ENCODE measurements at places on chromosomes 3 and 15. TPM values are rescaled to one million over a fixed set of nuclear protein-coding genes. Genes with fewer than 3 reads are reported as not detected.

DNA sequence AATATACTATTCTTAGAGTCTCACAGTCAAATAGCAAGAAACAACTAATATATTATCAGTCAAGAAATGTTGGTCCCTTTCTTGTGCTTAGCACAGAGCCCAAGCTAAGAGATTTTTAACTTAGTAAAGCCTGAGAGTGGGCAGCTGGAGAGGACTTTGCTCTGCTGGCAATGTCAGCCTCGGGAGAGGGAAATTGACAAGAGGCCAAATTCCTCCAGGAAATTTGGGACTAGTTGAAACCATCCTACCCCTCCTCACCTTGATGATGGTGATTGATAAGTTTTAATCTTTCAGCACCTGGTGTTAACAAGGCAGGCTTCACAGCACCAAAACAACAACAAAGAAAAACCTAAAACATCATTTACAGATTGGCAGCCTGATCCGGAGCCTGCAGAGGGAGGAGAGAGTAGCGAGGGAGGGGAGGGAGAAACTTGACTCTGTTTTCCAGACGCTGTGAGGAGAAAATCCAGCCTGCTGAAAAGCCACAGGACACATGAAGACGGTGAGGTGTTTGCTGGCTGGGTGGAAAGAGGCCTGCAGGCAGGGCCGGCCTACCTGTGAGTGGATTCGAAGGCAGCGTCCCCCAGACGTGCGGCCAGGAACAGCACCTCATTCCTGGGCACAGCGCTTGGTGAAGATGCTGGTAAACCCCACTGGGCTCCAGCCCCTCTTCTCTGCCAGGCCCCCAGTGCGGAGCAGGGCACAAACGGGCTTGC, 150.9 kb downstream of the LRRC28 start:
- DNase-seq = no peak

DNA sequence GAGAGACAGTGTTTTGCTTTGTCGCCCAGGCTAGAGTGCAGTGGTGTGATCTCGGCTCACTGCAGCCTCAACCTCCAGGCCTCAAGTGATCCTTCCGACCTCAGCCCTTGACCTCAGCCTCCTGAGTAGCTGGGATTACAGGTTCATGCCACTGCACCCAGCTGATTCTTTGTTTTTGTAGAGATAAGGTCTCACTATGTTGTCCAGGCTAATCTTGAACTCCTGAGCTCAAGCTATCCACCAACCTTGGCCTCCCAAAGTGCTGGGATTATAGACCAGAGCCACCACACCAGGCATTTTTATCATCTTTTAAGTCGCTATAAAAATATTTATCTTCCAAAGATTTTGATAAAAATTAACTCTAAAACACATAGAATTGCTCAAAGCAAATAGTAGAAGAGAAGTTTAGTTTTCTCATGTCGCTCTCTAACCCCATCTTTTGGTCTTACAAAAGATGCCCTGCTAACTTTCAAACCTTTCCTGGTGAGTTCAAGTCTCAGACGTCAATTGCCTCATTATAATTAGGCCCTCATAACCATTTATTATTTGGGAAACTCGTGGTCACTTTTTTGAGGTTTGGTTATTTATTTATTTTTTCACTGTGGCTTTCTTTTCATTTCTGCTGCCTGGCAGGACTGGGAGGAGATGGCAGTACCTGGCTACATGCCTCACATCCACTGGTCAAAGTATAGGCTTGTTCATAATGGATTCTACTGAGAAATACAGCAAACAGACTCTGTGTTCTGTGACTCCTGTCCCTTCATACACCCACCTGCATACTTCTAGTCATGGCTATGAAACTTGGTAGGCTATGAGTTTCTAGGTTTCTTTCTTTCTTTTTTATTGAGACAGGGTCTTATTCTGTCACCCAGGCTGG, 48.3 kb upstream of the DPPA4 start:
- DNase-seq = no peak

DNA sequence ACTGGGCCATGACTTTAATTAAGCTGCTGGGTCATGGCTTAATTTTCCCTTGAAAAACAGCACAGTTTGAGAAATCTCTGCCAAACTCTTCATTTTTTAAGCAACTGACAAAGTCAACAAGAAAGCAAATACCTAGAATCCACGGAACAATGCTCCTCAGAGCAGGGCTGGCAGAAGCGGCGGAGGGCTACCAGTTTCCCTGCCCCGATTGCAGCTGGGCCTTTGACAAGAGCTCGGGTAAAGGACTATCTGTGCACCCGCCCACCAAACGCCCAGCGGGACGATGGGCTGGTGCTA, 1.2 kb downstream of the GOLIM4 start:
- no peak for DNase-seq

DNA sequence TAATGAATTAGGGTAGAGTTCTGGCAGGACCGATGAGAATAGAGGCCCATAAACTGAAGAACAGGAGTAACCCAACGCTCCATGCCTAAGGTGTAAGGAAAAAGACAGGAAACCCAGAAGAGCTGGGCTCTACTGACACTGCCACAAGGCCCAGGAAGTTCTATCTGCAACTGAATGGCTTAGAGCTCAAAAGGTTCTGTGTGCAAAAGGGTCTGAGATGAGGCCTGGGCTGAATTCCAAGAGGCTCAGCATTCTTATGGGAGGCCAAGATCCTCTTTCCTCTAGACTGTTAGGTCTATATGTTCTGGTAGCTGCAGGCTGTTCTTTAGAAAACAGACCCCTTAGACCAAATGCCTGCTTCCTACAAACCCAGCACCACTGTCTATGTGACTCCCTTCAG, 30.5 kb upstream of the PRSS50 start:
- DNase-seq = no peak

DNA sequence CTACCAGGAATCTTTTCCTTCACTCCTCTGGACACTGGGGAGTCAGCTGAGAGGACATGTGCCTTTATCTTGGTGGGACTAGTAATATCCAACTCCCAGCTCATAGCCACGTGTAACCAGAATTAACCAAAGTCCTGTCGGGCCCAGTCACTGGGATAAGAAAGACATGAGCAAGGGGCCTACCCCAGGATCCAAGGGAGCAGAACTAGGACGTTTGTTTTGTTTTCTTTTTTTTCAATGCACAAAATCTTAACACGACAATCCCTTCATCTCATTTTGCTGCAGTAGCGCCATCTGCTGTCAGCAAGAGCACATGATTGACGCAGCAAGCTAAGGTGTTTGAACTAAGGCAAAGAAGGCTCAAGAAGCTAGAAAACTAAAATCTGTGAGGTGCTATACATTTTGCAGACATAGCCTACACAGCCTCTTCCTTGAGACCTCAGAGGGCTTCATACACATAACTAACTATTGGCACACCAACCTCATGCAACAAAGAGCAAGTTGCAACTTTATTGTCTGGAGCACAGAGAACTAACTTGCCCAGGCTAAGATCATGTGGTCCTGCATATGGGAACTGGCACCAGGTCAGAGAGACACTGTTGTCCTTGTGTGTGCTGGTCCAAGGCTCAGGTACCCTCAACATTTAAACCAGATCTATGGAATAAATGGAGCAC, 43.6 kb downstream of the RLBP1 start:
- peak; percentile 57 for DNase-seq

GRCh38 chr15:41801850-41802455, 25.9 kb upstream of the JMJD7 start:
- peak; percentile 73 for DNase-seq

- DNase-seq = peak; percentile 67
Measured at GRCh38 chr3:166085164-166085856, 248.1 kb upstream of the BCHE start.

DNA sequence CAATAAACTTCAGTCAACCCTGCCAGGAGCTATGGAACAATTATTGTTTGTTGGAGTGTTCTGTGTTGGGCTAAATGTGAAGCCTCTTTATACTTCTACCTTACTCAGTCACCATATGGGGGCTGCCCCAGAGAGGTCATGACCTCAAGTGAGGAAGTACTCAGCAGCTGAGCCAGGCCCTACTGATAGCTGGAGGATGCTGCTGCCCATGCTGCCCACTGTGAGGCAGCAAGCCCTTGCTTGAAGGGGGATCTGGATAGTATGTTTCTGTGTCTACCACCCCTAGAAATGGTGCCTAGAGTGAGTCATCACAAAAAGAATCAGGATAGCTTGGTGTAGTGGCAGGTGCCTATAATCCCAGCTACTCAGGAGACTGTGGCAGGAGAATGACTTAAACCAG, 4.5 kb upstream of the RPL24 start:
- DNase-seq = no peak

DNA sequence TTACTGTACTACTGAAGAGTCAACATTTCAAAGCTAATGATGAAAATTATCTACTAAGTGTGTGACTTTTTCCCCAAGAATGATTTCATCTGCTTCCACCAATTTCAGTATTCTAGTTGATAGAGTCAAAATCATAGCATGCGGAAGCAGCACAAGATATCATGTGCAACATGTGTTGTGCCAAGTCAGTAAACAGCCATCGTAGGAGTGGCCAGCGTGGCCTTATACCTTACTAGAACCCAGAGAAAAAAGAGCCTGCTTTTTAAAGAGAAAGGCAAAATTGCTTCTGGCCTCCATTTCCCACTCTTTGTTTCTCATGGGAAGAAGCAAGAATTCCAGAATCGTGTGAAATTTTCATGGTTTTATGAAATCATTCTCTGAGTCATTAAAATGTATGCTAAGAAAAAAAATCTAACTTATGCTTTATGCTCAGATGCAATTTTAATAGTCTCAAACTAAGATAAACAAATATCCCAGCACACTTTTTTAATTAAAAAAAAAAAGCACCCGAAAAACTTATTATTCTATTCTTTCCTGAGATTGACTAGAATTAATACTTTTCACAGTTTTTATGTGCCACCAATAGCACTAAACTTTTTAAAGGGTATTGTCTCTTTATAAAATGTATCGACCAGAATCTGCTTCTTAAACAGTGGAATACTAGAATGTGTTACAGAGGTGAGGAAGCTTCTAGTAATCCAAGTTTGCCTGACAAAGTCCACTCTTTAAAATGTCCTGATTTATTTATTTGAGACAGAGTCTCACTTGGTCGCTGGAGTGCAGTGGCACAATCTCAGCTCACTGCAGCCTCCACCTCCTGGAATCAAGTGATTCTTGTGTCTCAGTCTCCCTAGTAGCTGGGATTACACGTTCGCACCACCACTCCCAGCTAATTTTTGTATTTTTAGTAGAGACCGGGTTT, 87.3 kb downstream of the MBNL1 start:
- no peak for DNase-seq

- peak; percentile 68 for DNase-seq
Measured at GRCh38 chr3:71066849-71067261, 516.7 kb downstream of the FOXP1 start.

DNA sequence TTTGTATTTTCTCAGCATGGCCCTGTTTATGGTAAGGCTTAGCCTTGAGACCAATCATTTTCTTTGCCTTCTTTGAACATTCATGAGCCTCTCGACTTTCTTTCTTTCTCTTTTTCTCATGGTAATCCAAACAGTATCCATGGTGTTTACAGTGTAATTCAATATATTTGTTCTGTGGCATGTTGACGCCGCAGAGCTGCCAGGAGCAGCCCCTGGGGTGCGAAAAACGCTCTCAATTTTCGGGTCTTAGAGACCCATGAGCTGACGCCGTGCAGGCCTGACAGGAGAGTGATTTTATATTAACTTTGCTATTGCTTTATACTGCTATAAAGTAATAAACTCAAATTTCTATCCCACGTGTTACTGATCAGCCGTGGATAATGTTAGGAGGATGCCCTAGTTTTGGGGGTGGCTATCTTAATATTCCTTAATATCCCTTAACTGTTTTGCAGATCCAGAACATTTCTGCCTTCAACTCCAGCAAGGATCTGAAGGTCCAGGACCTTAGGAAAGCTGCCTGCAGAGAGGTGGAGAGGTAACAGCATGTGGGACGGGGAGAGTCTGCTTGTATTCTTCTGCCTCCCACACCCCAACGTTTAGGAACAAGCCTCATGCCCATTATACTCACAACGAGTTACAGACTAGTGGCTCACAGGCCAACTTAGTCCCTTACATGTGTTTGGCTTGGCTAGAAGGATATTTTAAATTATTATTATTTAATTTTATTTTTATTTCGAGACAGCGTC, 29.3 kb upstream of the MYO1E start:
- no peak for DNase-seq

DNA sequence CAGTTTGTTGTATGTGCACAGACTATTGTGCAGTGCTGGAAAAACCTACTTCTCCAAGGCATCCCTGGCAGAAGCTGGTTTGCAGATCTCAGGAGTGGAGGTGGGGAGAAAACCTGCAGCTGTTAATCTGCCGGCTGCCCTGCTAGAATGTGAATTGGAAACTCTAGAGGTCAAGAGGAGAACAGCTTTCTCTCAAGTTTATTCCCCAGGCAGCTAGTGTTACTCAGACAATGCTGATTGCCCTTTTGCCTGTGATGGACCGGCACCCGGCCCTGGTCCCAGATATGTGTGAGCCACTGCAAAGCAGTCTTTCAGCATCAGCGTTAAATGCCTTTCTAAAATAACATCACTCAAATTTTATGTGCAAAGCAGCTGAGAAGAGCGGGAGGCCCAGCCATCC, 129.7 kb upstream of the TPM1 start:
- no peak for DNase-seq

DNA sequence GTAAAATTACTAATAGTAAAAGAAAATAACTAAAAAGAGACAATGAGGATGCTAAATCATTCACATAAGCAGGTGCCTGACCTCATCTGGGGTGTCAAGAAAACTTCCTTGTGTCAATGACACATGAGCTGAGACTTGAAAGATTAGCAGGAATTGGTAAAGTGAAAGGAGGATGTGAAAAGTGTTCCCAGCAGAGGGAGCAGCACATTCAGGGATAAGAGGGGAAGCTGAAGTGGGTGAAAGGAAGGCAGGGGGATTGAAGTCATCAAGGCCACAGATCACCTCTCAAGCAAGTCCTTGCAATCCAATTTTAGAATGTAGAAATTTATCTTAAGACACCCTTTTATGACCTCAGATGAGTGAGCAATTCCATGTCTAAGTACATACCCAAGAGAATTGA, 60.2 kb upstream of the ACP3 start:
- DNase-seq = peak; percentile 65

- no peak for DNase-seq
Measured at GRCh38 chr3:67075295-67075694, 77.2 kb downstream of the KBTBD8 start.

- DNase-seq = no peak
Measured at GRCh38 chr15:94621736-94622135, 390.4 kb downstream of the MCTP2 start.

- DNase-seq = no peak
Measured at GRCh38 chr3:11759996-11760395, 86.7 kb downstream of the TAMM41 start.

GRCh38 chr15:100601163-100601562, 821 bp downstream of the LINS1 start:
- peak; percentile 4 for DNase-seq

DNA sequence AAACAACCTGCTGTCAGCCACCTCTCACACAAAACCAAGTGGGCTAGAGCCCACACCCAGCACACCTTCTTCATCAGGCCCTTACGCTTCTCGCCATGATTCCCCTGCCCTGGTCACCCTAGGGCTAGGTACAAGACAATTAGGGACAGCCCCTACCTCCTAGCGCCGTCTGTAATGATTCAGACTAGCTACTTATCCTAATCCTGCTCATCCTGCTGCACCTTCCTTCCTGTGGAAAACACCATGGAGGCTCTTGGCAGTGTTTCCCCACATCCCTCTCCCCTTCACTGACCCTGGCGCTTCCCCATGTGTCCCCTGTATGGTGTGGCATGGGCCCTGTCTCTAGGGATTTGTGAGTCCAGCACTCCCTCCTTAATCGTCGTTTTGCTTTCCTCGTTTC, 39.6 kb upstream of the ICE2 start:
- no peak for DNase-seq

LSMEM2 gene
- total RNA-seq = not detected

CLDN18 gene
- not detected for total RNA-seq

TOPAZ1 gene
- not detected for total RNA-seq

ACKR2 gene
- not detected for total RNA-seq

SLC28A1 gene
- total RNA-seq = not detected

ALDH1A2 gene
- not detected for total RNA-seq

Data from HT1080 (cell line).